ENCODE measurements at places on chromosomes 16 and 17. TPM values are rescaled to one million over a fixed set of nuclear protein-coding genes. Genes with fewer than 3 reads are reported as not detected.

DNA sequence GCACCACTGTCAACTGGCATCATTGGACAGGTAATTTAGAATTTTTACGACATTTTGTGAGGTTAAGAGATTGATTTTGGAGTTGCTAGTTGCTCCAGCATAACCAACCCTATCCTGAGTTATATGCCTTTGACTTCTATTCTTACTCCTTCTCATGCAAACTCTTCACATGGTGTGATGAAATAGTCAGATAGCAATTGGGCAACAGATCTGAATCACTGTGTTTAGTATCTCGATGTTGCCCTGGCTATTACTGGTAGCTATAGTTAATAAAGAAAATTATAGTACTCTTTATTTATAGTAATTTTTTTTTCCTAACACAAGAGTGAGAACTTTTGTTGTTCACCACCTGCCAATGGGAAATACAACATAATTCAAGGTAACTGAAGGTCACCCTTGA is 494.8 kb upstream of the TOM1L1 start:
- no peak overlapping the region for H3K4me3 ChIP-seq
- H3K4me1 ChIP-seq, result no peaks in the 10 kb centered on the region
- DNase-seq, result no peak
- no peaks in the 10 kb centered on the region for H3K27me3 ChIP-seq

DNA sequence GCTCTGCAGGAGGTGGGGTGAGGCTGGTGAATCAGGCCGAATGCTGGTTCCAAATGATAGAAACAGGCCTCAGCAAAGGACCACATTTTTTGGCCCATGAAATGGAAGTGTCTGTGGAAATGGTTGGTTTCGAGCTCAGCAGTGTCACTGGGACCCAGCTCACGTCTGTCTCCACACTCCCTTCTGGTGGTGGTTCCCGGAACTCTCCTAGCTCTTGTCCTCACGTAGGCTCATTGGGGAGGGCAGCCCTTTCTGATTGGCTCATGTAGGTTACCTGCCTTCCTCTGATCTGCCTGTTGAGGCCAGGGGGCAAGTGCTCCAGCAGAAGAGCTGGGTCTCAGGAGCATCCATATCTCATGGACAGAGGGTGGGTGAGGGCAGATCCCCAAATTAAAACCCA is 4.0 kb downstream of the ALG1 start:
- no peak for DNase-seq
- no peak overlapping the region for H3K4me3 ChIP-seq
- H3K27ac ChIP-seq, result no peak overlapping the region

DNA sequence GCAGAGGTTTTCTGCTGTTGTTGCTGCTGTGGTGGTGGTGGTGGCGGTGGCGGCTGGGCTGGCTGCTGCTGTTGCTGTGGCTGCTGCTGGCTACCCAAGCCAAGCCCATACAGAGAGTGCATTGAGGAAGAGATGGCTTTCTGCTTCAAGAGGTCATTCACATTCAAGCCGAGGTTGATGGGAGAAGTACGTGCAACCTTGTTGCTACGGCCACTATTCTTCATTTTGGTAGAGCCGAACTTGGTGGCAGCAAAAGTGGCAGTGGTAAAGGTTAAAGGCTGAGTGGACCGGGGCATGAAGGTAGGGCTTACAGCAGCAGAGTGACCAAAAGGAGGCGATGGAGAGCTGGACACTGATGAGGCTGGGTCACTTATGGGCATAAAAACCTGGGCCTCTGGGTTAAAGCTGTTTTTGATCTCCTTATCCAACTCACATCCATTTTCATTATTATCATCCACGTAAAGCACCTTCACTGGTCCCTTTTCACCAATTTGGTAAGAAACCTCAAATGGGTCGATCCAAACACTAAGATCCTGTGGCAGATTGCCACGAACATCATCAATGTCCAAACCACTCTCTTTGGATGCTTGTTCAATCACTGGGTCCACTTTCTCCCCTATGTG is 2.8 kb downstream of the TOB1 start:
- H3K27ac ChIP-seq, result peak overlapping the region; percentile 99
- no peak for DNase-seq
- H3K4me3 ChIP-seq, result no peak overlapping the region
- H3K36me3 ChIP-seq, result no peaks in the 10 kb centered on the region
- H3K4me1 ChIP-seq, result peaks cover 5% of the 10 kb centered on the region

DNA sequence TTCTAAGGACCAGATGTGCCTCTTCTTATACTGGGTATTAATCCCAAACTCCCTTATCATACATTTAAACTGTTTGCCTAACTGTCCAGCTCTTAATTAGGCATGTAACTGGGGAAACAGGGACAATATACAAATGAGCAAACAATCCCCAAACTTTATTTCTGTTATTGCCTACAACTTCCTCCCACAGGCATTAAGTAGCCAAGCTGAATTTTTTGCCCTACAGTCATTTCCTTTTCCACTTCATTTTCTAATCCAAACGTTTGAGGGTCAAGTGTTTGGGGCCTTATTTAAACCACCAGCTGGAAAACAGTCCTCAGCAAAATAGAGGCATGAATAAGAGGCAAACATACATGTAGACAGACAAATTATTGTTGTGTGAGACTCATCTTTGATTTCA is 77.4 kb upstream of the CCL2 start:
- H3K4me3 ChIP-seq, result no peak overlapping the region
- H3K27ac ChIP-seq, result no peak overlapping the region
- H3K27me3 ChIP-seq, result no peaks in the 10 kb centered on the region
- no peaks in the 10 kb centered on the region for H3K36me3 ChIP-seq

- no peaks in the 10 kb centered on the region for H3K36me3 ChIP-seq
- no peaks in the 10 kb centered on the region for H3K4me1 ChIP-seq
- DNase-seq, result no peak
- no peak overlapping the region for H3K4me3 ChIP-seq
- H3K27ac ChIP-seq, result no peak overlapping the region
Observed at GRCh38 chr16:69494991-69495392, 70.6 kb downstream of the CYB5B start.

- H3K36me3 ChIP-seq, result no peaks in the 10 kb centered on the region
- H3K27ac ChIP-seq, result no peak overlapping the region
- no peaks in the 10 kb centered on the region for H3K4me1 ChIP-seq
- H3K4me3 ChIP-seq, result no peak overlapping the region
Observed at GRCh38 chr16:77874347-77874746, 86.0 kb downstream of the VAT1L start.

The ZNF768 gene
- total RNA-seq, result 8.8 TPM

The ACSM3 gene
- 18.7 TPM for total RNA-seq

The CDK5R1 gene
- not detected for total RNA-seq
